ENCODE measurements at places on chromosomes 3 and 15.

DNA sequence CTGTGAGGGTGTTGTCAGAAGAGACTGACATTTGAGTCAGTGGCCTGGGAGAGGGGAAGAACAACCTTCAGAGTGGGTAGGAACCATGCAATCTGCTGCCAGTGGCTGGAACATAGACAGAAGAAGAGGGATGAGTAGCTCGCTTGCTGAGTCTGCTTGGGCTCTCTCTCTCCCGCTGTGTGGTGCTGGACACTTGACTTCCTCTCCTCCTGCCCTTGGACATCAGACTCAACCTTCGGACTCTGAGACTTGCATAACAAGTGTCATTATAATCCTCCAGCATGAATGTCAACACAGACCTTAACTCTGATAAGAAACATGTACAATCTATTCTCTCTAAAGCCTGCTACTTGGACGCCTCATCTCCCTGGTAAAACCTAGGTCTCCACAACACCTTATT lies 5.9 kb upstream of the NMD3 start:
- no peak for DNase-seq

- DNase-seq, result no peak
Measured at GRCh38 chr3:69776920-69777581, 37.8 kb downstream of the MITF start.

- DNase-seq, result no peak
Measured at GRCh38 chr3:295166-295565, 98.6 kb downstream of the CHL1 start.

DNA sequence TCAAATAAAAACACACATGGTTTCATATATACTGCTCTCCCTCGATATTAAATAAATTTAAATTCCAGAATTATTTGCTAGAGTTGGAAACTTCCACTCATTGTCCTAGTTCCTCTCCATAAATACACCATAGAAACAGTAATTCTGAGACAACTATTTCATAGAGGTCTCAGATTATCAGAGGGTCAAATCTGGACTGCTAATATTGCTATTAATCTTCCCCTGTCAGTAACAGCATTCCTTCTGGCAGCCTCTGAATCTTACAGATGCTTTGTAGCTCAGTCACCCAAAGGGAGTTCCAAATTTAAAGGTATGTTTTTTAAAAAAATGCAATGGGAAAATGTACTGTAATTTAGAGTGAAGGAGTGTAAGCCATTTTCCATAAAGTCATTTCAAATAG lies 428.8 kb downstream of the PYDC2 start:
- DNase-seq, result no peak

GRCh38 chr3:53259427-53260259 lies 3.8 kb upstream of the TKT start:
- no peak for DNase-seq

DNA sequence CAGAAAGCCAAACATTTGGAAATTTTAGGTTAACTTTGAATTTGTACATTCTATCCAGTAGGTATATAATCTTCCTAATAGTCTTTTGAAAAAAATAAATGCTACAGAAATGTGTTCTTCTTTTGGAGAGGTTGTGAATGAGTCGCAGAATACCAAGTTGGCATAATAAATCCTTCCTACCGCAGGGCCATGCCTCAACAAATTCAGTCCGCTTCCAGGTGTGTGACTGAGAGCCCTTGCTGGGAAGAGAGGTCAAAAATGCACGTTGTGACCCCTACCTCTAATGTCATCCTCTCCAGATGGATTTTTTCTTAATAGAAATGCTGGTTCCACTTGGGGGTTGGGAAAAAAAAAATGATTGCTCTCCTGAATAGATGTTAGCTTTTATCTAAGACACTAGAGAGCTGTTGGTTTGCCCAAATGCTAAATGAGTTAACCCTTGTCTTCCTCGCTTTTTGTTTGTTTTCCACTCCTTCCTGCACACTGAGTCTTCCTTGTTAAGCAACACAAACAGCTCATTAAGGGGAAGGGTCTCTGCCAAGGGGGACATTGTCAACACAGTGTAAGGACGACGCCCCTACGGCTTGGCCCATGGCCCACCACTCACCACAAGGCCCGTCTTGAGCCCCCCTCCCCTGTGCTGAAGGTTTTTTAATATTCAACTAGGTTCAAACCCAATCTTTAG lies 33.9 kb downstream of the RLBP1 start:
- DNase-seq, result no peak

DNA sequence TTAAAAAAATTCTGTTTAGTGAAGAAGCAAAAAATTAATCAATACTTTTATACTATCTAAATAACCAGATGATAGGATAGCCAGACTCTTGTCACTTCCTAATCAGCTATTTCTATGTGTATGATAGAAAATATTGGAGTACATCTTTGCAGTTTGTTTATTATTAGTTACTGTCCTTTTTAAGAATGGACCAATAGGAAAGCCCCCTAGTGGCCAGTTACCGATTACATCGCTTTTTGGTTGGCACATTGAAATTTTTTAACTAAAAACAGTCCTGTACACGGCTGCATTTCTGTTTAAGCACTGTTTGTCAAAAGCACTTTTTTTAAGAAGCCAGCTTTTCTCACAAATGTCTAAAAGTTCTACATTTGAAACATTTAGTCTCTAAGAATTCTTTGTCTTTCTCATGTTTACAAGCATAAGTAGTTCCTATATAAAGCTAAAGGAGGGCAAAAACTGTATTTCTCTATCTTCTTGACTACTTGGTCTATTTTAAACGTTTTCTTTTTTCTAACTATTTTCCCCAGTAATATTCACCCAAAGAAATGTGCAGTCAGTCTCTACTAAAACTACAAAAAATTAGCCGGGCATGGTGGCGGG lies 253.2 kb upstream of the LRTM1 start:
- peak; percentile 33 for DNase-seq

GRCh38 chr15:89783111-89783860 lies 7.2 kb downstream of the MESP2 start:
- no peak for DNase-seq

GRCh38 chr15:85542895-85543331 lies 162.5 kb downstream of the AKAP13 start:
- DNase-seq, result no peak

DNA sequence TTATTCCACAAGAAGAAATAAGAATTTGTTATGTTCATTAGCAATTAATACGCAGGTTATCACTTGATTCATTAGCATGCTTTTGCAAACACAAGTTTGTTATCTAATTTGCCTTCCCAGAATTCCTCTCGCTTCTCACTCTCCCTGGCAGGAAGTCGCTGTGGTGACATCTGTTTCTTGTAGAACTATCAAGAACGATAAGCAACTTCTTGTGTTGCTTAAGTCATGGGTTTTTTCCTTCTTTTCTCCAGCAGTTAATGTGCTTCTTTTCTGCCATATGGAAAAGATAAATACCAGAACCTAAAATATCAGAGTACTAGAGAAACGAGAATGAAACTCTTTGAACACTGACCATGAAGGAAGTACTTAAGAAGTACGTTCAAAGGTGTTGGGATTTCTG lies 99.8 kb upstream of the CHMP2B start:
- no peak for DNase-seq
